Temporal lobe (tissue), 4 donors: ENCODE measurements at places on chromosomes 4 and X. TPM values are rescaled to one million over a fixed set of nuclear protein-coding genes. Genes with fewer than 3 reads are reported as not detected.

HSFX2 gene
- not detected for total RNA-seq

DKC1 gene
- 21.1 TPM for total RNA-seq

FABP2 gene
- total RNA-seq = not detected

BEX5 gene
- 36.1 TPM for total RNA-seq

GABRA4 gene
- 22.4 TPM for total RNA-seq

NMU gene
- 1.7 TPM for total RNA-seq

STOX2 gene
- 34.7 TPM for total RNA-seq

SLAIN2 gene
- total RNA-seq = 103 TPM

HELT gene
- total RNA-seq = not detected

GABRG1 gene
- 21.9 TPM for total RNA-seq

IL2 gene
- not detected for total RNA-seq

OGT gene
- total RNA-seq = 171 TPM

GYPB gene
- total RNA-seq = not detected

EDA2R gene
- 0.49 TPM for total RNA-seq

HTN3 gene
- total RNA-seq = not detected

HSFX4 gene
- not detected for total RNA-seq
